ENCODE measurements at places on chromosomes 16 and 17.

GRCh38 chr17:47276868-47277267, 23.2 kb downstream of the ITGB3 start:
- no peak for DNase-seq

GRCh38 chr16:30060346-30060745, 5.2 kb upstream of the ALDOA start:
- no peak for DNase-seq

GRCh38 chr16:70674221-70675014, 11.4 kb downstream of the MTSS2 start:
- DNase-seq = no peak

- no peak for DNase-seq
Measured at GRCh38 chr17:4998027-4998731, 429 bp downstream of the KIF1C start.

- no peak for DNase-seq
Measured at GRCh38 chr17:42132941-42133340, 10.3 kb downstream of the HSPB9 start.

DNA sequence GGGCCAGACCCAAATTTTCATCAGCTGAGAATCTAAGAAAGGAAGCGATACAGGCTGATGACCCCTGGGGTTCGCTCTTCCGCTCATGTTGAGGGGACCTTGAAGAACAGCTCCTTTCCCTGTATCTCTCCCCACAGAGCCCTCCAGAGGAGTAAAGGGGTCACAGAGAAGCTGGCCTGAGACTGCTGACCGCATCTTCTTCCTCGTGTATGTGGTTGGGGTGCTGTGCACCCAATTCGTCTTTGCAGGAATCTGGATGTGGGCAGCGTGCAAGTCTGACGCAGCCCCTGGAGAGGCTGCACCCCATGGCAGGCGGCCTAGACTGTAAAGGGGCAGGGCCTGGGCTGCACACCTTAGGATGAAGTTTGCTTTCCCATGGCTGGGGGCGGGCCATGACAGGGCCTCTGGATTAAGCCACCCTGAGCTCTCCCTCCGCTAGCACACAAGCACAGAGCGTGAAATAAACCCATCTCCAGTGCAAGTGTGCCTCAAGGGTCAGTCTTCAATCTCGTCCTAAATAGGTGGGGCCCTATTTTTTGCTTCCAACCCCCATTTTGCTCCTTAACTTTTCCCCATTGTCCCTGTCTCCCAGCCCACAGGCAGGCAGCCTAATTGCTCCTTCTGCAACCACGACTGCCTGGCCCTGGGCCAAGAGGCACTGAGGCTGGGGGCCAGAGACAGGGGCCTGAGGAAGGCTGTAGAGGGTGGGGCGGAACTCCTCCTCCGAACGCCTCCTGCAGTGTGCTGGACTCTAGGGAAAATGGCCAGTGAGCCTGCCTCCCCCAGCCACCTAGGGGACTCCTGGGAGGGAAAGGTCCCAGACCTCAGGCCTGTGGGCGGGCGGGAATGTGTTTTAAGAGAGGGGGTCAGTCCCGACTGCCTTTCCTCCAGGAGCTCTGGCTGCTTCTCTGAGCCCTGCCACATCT, 3.6 kb downstream of the ZACN start:
- no peak for DNase-seq

DNA sequence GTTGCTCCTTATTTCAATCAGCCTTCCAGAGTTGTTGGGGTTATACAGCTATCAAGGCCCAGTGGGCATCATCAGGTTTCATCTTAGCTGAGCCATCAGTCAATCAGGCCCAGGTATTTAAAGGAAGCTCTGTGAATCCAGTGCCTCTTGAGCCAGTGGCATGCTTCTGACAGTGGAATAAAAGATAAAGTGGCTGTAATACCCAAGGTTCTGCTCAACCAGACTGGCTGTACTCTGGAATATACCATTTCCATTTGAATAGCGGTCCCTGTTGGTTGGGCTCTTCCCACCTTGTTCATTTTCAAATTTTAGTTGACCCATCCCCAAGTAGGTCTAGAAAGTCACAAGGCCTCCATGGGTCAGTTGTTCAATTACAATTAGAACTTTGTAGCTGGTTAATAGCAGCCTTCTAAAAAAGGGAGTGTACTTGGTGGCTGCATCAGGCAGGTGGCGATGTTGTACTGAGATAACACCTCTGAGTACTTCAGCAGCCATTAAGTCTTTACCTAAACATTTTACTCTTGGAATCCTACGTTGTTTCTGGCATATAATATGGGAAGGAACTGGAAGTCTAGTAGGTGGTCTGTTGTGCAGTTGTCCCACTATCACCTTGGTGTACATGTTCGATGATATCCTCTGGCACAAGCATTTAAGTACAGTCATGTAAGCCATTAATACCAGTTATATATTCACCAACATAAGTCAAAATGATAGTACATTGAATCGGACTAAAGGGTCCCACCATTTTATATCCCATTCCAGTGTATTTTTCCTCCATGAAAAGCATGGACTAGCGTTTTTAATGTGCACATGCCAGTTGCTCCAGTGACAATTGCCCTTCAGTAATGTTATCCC, 294.1 kb downstream of the BCAS3 start:
- peak; percentile 33 for DNase-seq

- no peak for DNase-seq
Measured at GRCh38 chr16:75264457-75264998, 13.1 kb upstream of the BCAR1 start.

- DNase-seq = no peak
Measured at GRCh38 chr17:74502861-74503260, 28.4 kb downstream of the CD300LB start.

DNA sequence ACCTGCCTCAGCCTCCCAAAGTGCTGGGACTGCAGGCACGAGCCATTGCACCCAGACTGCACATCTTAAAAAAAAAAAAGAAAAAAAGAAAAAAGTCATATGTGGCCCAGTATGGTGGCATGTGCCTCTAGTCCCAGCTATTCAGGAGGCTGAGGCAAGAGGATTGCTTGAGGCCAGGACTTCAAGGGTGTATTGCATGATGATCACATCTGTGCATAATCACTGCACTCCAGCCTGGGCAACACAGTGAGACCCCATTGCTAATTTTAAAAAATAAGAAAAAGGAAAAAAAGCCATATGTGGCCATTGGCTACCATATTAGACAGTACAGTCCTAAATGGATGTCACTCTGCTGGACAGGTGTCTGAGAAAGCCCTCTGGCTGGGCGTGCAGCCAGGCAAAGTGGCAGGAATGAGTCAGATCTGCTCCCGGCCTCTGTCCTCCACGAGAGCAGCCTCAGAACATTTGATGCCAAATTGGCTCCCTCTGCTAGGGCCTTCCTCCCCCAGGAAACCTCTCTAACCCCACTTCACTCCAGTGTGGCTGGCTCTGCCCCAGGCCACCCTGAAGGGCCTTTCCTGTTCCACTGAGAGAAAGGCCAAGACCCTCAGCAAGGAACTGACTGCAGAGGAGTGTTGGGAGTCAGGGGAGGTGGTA, 14.7 kb downstream of the CA7 start:
- DNase-seq = peak; percentile 28
